ENCODE measurements at places on chromosomes 13 and 19.

- DNase-seq: peak; percentile 75
Observed at GRCh38 chr19:46786236-46787039, 2.0 kb downstream of the SLC1A5 start.

DNA sequence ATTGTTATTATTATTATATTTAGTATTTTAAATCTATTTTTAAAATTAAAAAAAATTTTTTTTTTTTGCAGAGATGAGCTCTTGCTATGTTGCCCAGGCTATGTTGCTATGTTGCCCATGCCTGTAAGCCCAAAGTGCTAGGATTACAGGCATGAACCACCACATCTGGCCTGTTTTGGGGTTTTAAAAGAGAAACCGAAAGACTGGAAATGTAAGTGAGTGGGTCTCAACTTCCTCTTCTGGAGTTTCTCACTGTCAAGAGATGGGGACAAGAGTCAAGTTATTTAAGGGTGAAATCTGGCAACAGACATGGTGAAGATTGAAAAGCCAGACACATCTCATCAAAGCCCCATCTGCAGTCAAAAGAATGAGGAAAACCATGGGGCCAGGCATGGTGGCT, 4.2 kb upstream of the OR7G3 start:
- DNase-seq: no peak

DNA sequence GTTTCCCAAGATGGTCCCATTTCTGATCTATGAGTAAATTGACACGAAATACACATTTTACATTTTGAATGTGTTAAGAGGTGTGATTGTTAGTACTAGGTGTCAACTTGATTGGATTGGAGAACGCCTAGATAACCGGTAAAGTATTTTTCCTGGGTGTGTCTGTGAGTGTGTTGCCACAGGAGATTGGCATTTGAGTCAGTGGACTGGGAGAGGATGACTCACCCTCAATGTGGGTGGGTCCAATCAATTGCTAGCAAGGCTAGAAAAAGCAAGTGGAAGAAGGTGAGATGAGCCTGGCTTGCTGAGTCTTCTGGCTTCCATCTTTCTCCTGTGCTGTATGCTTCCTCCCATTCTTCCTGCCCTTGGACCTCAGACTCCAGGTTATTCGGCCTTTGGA, 960.7 kb upstream of the PCDH9 start:
- DNase-seq: no peak

- peak; percentile 63 for DNase-seq
Observed at GRCh38 chr13:23696610-23697009, 126.4 kb downstream of the TNFRSF19 start.

DNA sequence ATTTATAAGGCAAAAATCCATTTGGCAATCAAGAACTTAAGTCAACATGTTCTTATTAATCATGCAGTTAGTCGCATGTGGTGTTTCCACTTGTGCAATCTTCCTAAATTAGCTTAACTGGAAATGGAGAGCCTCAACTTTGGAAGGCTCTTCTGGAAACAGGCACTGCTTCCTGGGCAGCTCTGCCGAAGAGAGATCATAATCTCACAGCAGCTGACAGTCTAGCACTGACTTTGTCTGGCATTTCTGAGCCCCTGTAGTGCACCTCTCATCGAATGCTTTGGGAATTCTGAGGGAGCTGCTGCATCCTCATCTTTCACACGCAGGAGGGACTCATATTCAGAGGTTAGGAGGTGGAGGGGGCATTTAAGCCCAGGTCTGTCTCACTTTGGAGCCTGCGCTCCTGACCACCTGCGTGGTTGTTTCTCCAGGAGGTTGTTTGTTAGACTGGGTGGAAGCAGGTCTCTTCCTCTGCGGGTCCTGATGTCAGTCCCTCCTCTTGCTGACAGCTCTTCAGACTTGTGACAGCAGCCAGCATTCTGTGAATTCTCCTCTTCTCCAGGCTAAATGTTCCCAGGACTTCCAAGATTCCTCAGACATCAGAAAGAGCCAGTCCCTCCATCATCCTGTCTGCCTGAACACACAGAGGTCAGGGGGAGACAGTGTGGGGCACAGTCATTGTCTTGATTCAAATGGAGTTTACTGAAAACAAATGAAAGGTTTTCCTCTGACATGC, 100.4 kb upstream of the GJB6 start:
- DNase-seq: no peak

DNA sequence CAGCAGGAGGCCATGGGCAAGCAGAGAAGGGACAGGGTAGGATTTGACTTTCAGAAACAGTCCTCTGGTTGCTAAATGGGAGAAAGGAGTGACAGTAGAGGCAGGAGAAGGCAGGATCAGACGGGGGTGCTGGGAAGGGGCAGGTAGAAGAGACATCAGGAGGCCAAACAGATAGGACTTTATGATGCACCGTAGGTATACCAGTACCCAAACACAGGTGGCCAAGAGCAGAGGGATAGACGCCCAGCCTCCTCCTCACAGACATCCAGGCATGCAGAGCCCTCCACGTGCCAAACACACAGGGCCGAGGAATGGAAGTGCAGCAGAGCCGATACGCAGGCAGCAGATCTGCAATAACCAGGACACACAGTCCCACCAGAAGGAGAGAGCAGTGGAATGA, 1.3 kb upstream of the AXL start:
- DNase-seq: peak; percentile 37

DNA sequence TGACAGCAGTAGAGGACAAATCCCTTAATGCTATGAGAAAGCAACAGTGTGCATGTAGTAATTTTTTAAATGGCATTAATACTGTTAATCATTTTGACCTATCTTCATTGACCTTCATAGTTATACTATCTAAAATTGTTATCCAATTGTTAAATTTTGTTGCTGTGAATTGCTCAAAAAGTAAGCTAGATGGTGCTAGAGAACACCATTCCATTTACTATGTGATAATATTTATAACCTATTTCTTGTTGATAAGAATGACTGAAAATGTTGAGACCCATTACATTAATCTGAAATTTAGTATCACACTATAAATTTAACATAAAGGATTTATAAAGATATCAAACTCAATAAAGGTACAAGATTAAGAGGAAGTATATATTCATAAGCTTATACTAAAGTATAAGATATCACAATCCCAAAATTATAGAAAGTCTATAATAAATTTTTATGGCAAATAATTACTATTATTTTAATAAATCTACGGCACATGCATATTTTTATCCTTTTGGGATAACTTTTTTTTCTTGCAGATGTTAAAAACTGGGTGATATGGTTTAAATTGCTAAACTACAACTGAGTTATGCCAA, 1573.3 kb downstream of the PCDH9 start:
- no peak for DNase-seq

- DNase-seq: no peak
Observed at GRCh38 chr19:35403116-35403760, 32.4 kb downstream of the GPR42 start.

- peak; percentile 87 for DNase-seq
Observed at GRCh38 chr13:113935001-113935844, 38.7 kb downstream of the C13orf46 start.

- peak; percentile 50 for DNase-seq
Observed at GRCh38 chr13:100594731-100595130, 6.1 kb upstream of the GGACT start.

DNA sequence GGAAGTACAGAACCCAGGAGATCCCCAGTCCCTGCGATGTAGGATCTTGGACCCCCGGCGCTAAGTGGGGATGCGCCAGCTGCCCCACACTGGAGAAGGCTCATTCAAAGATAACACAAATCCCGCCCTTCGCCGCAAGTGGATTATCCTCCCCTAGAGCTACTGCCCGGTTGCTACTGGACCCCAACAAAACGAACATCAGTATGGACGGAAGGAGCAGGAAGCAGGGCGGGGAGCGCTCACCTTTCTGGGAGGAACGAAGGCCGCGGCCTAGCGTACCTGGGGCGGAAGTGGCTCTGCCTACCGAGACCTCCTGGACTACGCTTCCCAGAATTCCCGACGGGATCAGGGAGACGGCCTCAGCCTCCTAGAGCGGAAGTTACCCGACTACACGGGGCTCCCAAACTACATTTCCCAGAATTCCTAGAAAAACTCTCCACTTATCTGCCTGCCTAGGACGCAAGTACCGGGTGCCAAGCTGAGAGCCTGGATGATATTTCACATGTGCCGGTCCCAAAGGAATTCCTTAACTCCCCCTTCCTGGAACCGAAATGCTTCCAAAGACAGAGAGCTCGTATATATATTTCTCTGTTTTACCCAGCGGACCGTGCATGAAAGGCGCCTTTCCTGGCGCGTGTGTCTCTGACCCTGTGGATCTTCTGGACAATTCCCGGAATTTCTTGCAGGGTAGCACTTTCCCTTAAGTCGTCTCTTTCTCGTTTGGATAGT, at the start of gene ZNF112:
Gene ZNF112, minus strand, starts transcription at position 298 of the 729 bp plus-strand sequence. CDS start 16,141 bp downstream, outside the sequence.
- DNase-seq: peak; percentile 58

DNA sequence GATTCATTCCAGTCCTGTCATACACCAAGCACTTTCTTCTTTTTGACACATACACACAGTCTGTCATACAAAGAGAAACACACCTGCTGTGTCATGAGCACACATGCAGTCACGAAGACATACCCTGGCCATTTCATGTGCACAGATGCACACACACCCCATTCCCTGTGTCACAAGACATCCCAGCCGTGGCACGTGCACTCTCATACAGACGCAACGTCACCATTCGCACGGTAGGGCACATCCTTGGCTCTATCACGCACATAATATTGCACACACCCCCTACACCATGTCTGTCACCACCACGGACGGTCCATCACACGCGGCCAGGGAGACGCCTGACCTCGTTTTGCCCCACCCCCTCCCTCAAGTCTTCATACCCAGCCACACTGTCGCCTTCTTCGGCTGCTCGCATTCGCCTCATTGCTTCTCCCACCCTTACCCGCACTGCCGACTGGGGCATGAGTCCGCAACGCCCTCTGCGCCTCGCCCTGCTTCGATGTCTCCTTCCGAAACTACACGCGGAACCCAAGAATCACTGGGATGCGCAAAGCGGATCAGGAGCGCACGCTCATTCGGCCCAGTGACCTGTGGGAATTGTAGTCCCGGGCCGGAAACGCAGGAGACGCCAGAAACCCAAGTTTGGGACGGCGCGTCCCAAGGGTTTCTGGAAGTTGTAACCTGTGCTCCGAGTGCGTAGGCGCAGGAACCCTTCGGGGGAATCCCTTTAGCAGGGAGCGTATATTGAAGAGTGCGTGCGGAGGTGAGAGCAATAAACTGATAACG, 6.8 kb upstream of the ZNF283 start:
- DNase-seq: no peak

GRCh38 chr13:96781141-96781540, 213.1 kb downstream of the OXGR1 start:
- no peak for DNase-seq

DNA sequence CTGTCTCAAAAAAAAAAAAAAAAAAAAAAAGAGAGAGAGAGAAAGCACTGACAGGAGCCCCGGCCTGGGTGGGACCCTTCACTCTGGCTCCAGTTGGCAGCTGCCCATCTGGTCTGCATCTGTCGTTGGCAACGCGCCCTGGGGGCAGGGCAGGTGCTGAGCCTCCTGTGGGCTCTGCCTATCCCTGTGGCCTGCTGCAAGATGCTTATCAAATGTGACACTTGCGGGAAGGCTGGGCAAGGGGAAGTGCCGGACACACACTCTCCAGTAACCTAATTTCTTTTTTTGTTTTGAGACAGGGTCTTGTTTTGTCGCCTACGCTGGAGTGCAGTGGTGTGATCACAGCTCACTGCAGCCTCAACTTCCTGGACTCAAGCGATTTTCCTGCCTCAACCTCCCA, 10.7 kb upstream of the KPTN start:
- DNase-seq: no peak

- no peak for DNase-seq
Observed at GRCh38 chr13:21979161-21979806, 308.4 kb downstream of the FGF9 start.

- no peak for DNase-seq
Observed at GRCh38 chr19:30631033-30631370, 258.8 kb downstream of the ZNF536 start.

DNA sequence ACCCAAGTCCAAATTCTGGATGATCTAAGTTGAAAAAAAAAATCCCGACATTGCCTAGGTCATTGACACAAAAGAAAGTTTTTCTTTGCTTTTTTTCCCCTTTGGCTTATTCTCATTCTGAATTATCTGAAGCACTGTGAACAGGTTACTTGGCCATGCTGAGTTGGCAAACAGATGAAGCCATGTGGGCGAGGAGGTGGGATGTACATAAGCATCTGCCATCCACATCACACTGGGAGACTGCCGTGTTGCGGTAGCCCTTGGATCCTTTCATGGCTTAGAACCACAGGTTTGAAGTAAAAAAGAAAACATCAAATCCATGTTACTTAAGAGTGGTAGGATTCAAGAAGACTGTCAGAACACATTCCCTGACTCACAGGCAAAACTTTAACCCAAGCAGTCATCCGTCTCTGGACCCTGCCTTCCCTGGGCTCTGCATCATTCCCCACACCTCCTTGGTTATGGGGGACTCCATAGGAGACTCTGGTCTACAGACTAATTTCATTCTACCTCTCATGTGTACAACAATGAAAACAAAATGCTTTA, 242.5 kb upstream of the SERP2 start:
- no peak for DNase-seq

GRCh38 chr19:14565765-14566711, 5.8 kb downstream of the NDUFB7 start:
- peak; percentile 18 for DNase-seq

- no peak for DNase-seq
Observed at GRCh38 chr13:43564952-43565351, 221.8 kb downstream of the ENOX1 start.

GRCh38 chr13:42847891-42848663, 66.7 kb downstream of the FAM216B start:
- DNase-seq: no peak

- no peak for DNase-seq
Observed at GRCh38 chr13:34793301-34793700, 148.8 kb upstream of the NBEA start.

GRCh38 chr13:103788061-103788652, 721.9 kb upstream of the SLC10A2 start:
- no peak for DNase-seq

DNA sequence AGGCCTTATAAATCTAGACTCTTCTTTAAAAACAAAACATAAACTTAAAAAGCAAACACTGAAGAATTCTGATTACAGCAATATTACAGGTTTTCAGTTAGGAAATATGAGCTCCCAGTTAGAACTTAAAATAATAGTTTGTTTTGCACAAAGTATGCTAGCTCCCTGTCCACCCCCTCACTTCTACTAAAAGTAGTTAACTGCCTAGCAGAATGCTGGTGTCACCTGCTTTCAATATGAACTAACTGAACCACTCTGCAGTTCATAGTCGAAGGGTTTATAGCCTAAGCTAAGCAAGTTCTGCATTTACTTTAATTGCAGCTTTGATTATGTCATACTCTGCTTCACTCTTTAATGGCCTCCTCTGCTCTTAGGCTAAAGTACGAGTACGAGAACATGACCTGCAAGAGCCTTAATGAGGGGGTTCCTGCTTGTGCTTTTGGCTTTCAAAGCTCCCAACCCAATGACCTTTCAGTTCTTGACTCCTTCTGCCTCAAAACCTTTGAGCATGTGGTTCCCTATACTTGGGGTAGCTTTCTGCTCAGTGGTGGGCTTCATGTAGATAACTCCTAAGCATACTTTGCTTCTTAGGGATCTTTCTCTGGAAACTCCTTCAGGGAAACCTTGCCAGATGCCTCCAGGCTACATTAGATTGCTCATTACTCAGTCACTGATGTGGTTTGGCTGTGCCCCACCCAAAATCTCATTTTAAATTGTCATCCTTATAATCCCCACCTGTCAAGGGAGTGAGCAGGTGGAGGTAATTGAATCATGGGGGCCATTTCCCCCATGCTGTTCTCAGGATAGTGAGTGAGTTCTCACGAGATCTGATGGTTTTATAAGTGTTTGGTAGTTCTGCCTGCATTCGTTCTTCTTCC, 278.9 kb upstream of the ARGLU1 start:
- no peak for DNase-seq
